ENCODE measurements at places on chromosomes 5 and 9.
A peak's percentile ranks its signal among the peaks of the same experiment; 100 is the strongest.

- no peak for DNase-seq
Observed at GRCh38 chr9:115002371-115003120, 72.2 kb upstream of the TNFSF8 start.

GRCh38 chr9:90142580-90142979 is 500.0 kb downstream of the DIRAS2 start:
- peak; percentile 32 for DNase-seq

DNA sequence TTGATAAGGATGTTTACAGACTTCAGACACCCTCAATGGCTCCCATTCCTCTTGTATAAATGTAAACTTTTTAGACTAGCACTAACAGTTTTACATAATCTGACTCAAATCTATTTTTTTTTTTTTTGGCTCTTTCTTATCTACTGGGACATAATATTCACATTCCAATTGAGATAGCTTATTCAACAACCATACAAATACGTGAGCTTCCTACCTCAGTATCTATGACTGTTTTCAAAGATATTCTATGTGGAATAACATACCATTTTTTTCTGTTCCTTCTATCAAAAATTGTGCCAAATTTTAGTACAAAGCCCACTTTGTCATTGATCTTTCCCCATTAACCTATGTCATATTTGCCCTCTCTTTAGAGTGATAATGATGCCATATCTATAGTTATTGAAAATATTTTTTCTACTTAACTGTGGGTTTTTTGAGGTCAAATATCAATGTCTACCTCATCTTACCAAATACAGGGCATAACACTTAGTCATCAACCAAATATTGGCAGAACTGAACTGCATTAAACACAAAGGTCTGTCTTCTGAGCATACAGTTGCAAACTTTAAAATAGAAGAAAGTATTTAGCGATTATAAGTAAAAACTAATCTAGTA is 482.6 kb downstream of the PTPRD start:
- DNase-seq, result no peak

DNA sequence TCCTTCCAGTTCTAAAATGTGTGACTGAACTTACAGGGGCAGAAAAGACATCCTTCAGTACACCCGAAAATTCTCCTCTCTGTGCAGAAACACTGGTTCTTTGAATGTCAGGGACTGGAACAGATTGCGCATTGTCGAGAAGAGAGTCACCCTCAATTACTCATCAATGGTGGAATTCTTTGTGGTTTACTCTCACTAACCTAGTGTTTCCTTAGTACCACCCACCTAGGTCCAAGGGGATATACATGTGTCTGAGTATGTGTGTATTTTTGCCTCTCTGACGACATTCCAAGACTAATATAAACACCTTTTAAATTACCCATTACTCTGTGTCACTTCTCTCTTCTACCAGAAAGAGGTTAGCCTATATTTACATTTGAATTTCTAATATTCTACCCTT is 660.8 kb downstream of the TLE1 start:
- no peak for DNase-seq

Measured in right hindlimb (tissue), 1 donor.